Stimulated activated CD8-positive, alpha-beta memory T cell treated with anti-CD3 and anti-CD28 coated beads, Interleukin-4, amount 100 ng/mL, for 4 hours (primary cell): ENCODE measurements at places on chromosomes 7 and 10.

GRCh38 chr10:132839061-132839460 is 53.1 kb upstream of the NKX6-2 start:
- DNase-seq = no peak

GRCh38 chr10:100725869-100726426 is 19.4 kb upstream of the PAX2 start:
- DNase-seq = no peak

GRCh38 chr10:98745645-98746044 is 298.9 kb upstream of the HPS1 start:
- no peak for DNase-seq

GRCh38 chr7:104664648-104665047 is 336.2 kb downstream of the LHFPL3 start:
- DNase-seq = no peak

DNA sequence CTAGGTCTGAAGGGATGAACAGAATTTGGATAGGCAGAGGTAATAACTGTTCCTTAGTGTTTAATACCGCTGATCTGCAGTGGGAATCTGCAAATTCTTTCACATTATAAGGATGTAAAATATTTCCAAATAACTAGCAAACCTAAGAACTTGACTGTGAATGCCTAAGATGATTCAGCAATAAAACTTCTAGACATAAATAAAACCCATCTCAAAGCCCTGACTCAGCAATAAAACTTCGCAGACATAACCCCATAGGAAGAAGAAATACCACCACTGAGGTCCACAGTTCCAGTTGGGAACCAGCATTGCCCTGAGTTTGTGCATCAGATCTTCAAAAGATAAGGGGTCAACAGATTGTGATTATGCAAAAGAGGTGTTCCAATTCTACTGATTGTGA is 354.2 kb downstream of the GFRA1 start:
- DNase-seq = no peak

DNA sequence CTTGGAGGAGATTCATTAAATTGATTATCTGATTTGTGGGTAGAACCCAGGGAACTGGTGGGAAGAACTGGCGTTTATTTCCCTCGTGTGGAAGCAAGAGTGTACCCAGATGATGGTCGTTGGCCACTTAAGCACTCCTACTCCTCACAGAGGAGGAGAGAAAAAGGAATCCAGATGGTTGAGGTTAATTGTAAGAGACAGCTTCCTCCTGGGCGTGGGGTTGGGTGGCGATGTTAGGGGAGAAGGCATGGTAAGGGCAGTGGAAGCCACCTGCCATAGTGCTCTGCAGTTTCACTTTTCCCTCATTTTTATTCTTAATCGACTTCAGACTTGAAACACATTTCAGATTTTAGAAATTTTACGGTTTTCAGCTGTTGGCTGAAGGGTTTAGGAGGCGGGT is 104.1 kb downstream of the DOCK1 start:
- DNase-seq = no peak

DNA sequence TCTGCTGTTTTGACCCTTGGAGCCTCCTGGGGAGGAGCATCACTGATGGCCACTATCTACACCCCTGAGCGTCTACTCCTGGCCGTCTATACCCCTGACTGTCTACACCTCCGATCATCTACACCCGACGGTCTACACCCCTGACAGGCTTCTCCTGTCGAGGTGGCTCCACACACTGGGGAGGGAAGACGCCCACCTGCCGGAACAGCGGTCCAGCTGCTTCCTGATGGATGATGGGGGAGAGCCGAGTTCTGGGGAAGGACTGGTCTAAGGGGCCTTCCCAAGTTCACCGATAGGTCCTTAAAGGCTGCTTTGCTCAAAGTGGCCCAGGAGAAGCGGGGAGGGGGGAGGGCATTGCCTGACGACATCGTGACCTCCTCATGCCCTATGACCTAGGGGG is 39.4 kb downstream of the GBX1 start:
- DNase-seq = no peak
